ENCODE measurements at places on chromosomes 7 and 10. TPM values are rescaled to one million over a fixed set of nuclear protein-coding genes. Genes with fewer than 3 reads are reported as not detected.
A peak's percentile ranks its signal among the peaks of the same experiment; 100 is the strongest.

Gene TRPV5
- not detected for total RNA-seq

Gene ADAP1
- total RNA-seq = 161 TPM

Gene TMUB1
- 65.5 TPM for total RNA-seq

Gene WNT2
- total RNA-seq = not detected

Gene CHRM2
- total RNA-seq = not detected

Gene FOXI2
- not detected for total RNA-seq

Gene LBX1
- total RNA-seq = not detected

Gene SFXN2
- 13.2 TPM for total RNA-seq

DNA sequence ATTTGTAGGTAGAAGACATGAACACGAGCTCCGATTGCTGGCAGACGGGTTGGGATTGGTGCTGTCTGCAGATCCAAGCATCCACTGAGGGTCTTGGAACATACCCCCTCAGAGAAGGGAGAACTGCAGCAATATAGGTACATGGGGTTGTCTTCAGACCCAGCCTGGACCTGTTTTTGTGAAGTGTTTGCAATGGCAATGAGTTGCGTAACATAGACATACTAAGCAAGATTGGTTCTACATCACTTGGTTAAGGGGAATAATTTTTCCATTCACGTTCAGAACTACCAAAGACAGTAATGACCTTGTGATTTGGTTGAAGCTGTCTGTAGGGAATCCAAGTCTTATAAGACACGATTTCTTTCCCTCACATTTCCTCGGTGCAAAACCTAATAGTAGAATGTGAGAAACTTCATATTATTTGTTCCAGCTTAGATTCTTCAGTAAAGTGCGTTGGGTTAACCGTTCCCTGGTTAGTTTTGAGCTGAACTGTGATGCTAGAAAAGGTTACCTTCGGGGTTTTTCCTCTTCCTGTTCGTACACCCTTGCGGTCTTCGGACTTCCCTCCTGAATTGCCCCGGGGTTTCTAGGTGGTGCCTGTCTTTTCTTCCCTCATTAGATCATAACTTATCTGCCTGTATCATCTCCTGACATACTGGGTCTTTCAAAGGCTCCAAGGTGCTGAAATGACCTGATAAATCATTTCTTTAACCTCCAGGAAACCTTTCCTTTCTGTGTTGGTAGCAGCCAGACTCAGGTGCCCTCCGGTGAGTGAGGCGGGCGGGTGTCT is 14.4 kb downstream of the PROSER2 start:
- no peaks in the 10 kb centered on the region for H3K4me1 ChIP-seq
- no peak for DNase-seq
- H3K36me3 ChIP-seq = no peaks in the 10 kb centered on the region

- H3K4me1 ChIP-seq = no peaks in the 10 kb centered on the region
- peaks cover 33% of the 10 kb centered on the region for H3K27me3 ChIP-seq
- no peak overlapping the region for H3K27ac ChIP-seq
- H3K36me3 ChIP-seq = no peaks in the 10 kb centered on the region
Measured at GRCh38 chr10:31253237-31253636, 65.8 kb upstream of the ZEB1 start.

DNA sequence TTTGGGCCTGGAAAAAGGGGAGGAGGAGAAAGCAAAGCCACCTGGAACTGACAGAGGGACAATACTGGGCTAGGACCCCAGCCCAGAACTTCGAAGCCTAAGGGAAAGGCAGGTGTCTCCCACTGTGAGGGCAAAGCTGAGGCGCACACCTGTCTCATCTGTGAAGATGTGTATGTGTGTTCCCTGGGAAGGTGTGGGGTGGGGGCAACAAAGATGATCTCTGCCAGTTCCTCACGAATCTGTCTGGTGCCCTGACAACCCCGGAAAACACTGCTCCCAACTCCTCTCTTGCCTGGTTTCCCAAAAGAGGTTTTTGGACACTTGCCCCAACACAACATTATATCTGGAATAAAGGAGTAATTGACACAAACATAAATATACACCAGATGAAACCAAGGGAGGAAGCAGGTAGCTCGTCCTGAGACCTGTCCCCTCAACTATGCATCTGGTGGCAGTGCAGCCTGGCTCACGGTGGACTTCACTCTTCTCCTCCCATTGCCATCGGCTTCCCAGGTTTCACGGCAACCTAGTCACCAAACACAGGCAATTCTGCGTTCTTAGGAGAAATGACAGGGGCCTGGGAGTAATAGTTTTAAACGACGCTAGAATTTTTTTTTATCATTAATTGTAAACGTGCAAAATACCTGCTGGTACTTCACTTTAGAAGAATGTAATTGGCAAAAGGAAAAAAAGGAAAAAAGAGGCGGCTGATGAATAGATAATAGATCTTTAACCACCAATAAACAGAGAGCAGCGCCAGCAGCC is 1.7 kb upstream of the EMX2 start:
- no peaks in the 10 kb centered on the region for H3K36me3 ChIP-seq
- no peak overlapping the region for H3K27ac ChIP-seq
- peaks cover 1% of the 10 kb centered on the region for H3K4me1 ChIP-seq
- no peak for DNase-seq
- H3K27me3 ChIP-seq = peaks cover 30% of the 10 kb centered on the region

DNA sequence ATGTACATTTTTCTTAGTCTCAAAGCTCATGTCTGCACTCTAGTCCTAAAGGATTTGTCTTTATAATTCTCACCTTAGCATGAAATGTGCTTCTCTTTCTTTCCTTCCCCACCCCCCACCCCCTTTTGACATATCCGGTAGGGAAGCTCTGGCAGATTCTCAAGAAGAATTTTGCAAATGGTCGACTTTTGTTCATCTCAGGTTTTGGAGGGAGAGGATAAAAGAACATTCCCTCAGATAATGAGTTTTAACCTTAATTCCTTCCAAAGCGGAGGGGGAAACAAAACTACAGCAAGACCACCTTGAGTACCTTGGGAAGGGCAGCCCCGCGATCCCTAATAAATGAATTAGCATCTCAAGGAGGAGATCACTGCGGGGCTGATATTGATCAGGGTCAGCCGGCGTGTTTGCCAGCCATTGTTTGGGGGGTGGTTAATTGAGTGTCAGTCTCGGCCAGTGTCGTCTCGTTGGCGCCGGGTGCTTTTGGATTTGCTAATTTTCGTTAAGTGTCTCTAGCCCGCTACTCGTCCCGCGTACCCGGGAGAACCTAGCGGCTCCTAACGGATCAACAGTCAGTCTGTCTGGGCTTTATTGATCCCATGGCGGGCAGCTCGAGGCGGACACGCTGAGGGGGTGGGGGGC is 874 bp upstream of the BAMBI start:
- H3K4me1 ChIP-seq = peaks cover 24% of the 10 kb centered on the region
- no peak overlapping the region for H3K27ac ChIP-seq
- peak overlapping the region; percentile 66 for H3K4me3 ChIP-seq
- no peaks in the 10 kb centered on the region for H3K36me3 ChIP-seq
- H3K27me3 ChIP-seq = peaks cover 25% of the 10 kb centered on the region

DNA sequence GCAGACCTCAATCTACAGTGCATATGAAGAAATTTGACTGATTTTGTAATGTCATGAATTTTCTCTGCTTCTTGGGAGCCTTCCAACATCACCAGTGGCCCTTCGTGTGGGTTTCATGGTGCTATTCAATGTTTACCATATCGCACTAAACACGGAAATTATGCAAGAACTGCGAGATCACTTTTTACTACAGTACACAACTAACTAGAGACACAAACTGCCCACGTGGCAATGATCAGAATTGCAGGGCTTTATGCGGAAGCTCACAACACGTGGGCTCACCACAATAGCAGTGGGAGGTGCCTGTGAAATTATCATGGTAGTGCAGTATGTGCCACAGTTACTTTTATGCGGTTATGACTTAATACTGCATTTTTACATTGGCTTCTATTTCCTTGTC is 449.7 kb upstream of the KLF6 start:
- peaks cover 10% of the 10 kb centered on the region for H3K36me3 ChIP-seq
- peak overlapping the region; percentile 90 for H3K27ac ChIP-seq
- peaks cover 36% of the 10 kb centered on the region for H3K4me1 ChIP-seq
- peak; percentile 92 for DNase-seq

GRCh38 chr10:16493884-16494536 is 27.7 kb downstream of the C1QL3 start:
- H3K27ac ChIP-seq = no peak overlapping the region
- peaks cover 7% of the 10 kb centered on the region for H3K4me1 ChIP-seq
- peaks cover 4% of the 10 kb centered on the region for H3K36me3 ChIP-seq
- H3K4me3 ChIP-seq = no peak overlapping the region
- DNase-seq = no peak
- no peaks in the 10 kb centered on the region for H3K27me3 ChIP-seq

DNA sequence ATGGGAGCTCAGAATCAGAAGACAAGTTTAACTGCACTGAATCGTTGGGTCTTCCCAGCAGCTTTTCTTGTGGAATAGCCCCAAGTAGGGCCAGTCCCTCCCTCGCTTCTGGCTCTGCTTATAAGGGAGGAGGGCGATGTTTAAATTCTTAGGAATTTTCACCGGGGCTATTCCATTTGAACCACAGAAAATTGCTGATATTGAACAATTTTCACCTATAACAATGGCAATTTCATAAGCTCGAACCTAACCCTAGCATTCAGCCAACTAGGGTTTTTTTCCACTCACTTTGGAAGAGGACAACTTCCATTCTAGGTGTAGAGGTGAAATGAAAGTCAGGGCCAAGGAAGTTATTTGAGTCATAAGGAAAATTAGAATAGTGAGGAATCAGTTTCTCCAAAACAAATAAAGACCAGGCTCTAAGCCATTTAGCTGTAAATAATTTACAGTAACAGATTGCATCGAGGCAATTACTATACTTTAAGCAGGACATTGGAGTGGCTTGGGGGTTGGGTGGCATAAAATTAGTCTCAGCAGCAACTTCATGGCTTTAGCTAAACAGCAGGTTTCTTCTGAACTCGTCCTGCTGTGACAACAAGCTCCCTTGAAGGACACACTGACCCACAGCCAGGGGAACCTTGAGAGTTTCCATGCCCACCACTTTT is 1.5 kb upstream of the ATP6V0A4 start:
- H3K4me1 ChIP-seq = no peaks in the 10 kb centered on the region
- H3K27ac ChIP-seq = no peak overlapping the region
- H3K27me3 ChIP-seq = peaks cover 9% of the 10 kb centered on the region
- no peaks in the 10 kb centered on the region for H3K36me3 ChIP-seq
- no peak overlapping the region for H3K4me3 ChIP-seq
- DNase-seq = no peak

GRCh38 chr7:2684501-2684900 is 3.5 kb upstream of the AMZ1 start:
- H3K27me3 ChIP-seq = peaks cover 25% of the 10 kb centered on the region
- no peaks in the 10 kb centered on the region for H3K36me3 ChIP-seq
- no peak for DNase-seq
- H3K4me1 ChIP-seq = peaks cover 9% of the 10 kb centered on the region
- no peak overlapping the region for H3K4me3 ChIP-seq
- no peak overlapping the region for H3K27ac ChIP-seq

GRCh38 chr10:19704544-19704943 is 111.7 kb upstream of the PLXDC2 start:
- H3K36me3 ChIP-seq = no peaks in the 10 kb centered on the region
- H3K4me1 ChIP-seq = no peaks in the 10 kb centered on the region
- H3K4me3 ChIP-seq = no peak overlapping the region
- DNase-seq = no peak

DNA sequence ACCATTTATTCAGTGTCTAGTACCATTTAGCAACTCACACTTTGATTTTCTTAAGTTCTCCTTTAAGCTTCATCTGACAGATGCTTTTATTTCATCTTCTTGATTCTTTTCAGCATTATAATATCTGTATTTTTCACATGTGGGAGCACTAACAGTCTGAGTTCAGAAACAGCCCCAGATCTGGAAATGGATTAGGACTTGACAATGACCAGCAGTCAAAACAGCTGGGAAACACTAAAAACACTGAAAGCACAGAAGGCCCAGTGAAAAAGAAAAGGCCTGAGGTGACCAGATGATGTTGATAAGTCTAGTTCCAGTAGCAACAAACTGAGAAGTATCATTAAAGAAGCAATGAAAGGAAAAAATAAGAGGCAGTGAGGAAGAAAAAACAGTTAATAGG is 304.7 kb upstream of the MYO3A start:
- DNase-seq = no peak
- no peaks in the 10 kb centered on the region for H3K27me3 ChIP-seq
- no peaks in the 10 kb centered on the region for H3K4me1 ChIP-seq
- H3K36me3 ChIP-seq = no peaks in the 10 kb centered on the region

GRCh38 chr7:92633211-92633906 is 43.2 kb upstream of the FAM133B start:
- H3K27me3 ChIP-seq = no peaks in the 10 kb centered on the region
- DNase-seq = peak; percentile 81
- peaks cover 79% of the 10 kb centered on the region for H3K4me1 ChIP-seq
- peaks cover 22% of the 10 kb centered on the region for H3K36me3 ChIP-seq

GRCh38 chr7:945147-945555 is 9.3 kb downstream of the ADAP1 start:
- H3K36me3 ChIP-seq = peaks cover 17% of the 10 kb centered on the region
- no peak overlapping the region for H3K4me3 ChIP-seq
- peaks cover 20% of the 10 kb centered on the region for H3K4me1 ChIP-seq
- no peak overlapping the region for H3K27ac ChIP-seq
- peak; percentile 59 for DNase-seq
- no peaks in the 10 kb centered on the region for H3K27me3 ChIP-seq

- H3K4me1 ChIP-seq = peaks cover 35% of the 10 kb centered on the region
- no peak overlapping the region for H3K27ac ChIP-seq
- H3K36me3 ChIP-seq = no peaks in the 10 kb centered on the region
- no peaks in the 10 kb centered on the region for H3K27me3 ChIP-seq
Measured at GRCh38 chr10:71694567-71694968, 25.0 kb downstream of the C10orf105 start.

DNA sequence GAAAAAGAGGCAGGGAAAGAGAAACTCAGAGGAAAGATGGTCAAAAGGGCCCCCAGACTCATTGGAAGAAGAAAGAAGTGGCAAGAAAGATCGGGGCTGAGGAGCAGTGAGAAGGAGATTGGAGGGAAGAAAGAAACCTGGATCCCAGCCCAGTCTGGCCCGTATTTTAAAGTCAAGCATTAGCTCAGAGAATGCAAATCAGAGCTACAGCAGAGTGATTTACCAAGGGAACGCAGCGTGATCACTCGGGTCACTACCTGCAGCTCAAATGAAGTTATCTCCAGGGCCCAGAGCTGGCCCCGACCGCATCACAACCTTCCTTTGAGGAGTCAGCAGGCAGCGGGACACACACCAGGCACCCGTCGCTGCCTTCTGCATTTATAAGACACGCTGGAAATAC is 72.8 kb downstream of the CARD11 start:
- no peak overlapping the region for H3K4me3 ChIP-seq
- peaks cover 11% of the 10 kb centered on the region for H3K36me3 ChIP-seq
- DNase-seq = no peak
- no peaks in the 10 kb centered on the region for H3K27me3 ChIP-seq

- no peak for DNase-seq
- H3K4me3 ChIP-seq = no peak overlapping the region
- H3K4me1 ChIP-seq = peaks cover 3% of the 10 kb centered on the region
Measured at GRCh38 chr7:90728568-90728967, 132.4 kb downstream of the CDK14 start.

DNA sequence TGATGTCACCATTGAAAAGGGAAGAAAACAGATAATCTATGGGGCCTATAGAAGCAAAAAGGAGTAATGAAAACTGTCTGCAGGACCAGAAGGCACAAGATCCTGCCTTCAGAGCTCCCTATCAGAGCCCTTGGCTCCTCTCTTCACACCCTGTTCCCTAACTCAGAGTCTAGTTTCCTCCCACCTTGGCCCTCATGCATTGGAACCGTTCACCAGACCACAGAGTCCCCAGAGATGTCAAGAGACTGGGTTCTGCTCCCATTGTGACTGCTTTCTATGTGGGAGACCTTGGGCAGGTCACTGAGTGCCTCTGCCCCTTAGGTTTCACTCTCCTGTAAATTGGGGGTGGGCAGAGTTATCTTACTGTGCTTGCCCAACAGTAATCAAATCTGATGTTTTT is 80.1 kb upstream of the RPA3 start:
- no peaks in the 10 kb centered on the region for H3K27me3 ChIP-seq
- H3K36me3 ChIP-seq = peaks cover 19% of the 10 kb centered on the region
- DNase-seq = no peak
- H3K4me3 ChIP-seq = no peak overlapping the region

Measured in natural killer cell treated with Interleukin-12 subunit alpha and Interleukin-12 subunit beta and Interleukin-15 and Interleukin-18, amount 100 ng/mL, for 72 hours (primary cell).